ENCODE measurements at places on chromosomes 4 and X.
A peak's percentile ranks its signal among the peaks of the same experiment; 100 is the strongest.

- DNase-seq = no peak
Measured at GRCh38 chr4:24582235-24582832, 2.0 kb downstream of the DHX15 start.

GRCh38 chrX:65406532-65406931 lies 128.1 kb downstream of the LAS1L start:
- peak; percentile 6 for DNase-seq

GRCh38 chr4:174244441-174244840 lies 39.0 kb downstream of the FBXO8 start:
- DNase-seq = no peak

- no peak for DNase-seq
Measured at GRCh38 chr4:112173593-112174558, 28.6 kb downstream of the FAM241A start.

DNA sequence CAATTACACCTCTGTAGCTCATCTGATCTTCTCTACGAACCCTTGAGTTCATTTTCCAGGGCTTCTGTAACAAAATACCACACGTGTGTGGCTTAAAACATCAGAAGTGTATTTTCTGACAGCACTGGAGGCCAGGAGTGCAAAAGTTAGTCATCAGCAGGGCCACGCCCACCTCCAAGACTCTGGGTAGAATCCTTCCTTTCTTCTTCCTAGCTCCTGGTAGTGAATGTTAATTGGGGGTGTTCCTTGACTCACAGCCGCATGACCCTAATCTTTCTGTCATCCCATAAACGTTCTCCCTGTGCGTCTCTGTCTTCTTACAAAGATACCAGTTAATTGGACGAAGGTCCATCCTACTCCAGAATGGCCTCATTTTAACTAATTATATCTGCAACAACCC lies 115.0 kb downstream of the TRIML1 start:
- DNase-seq = no peak

DNA sequence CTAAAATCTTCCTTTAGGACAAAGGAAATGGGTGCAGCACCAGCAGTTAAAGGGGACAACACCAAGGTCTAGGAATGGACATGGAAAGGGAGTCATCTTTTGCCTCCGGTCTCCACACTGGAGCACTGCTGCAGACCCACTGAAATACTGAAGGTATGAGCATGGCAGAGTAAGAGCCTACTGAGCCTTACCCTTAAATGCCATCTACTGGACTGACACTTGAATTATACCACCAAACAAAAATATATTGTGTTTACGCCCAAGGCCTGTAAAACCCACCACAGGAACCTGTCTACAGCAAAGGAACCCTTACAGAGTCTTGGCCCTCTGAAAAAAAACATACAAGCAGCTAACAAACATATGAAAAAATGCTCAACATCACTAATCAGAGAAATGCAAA lies 443.4 kb downstream of the CCSER1 start:
- no peak for DNase-seq

DNA sequence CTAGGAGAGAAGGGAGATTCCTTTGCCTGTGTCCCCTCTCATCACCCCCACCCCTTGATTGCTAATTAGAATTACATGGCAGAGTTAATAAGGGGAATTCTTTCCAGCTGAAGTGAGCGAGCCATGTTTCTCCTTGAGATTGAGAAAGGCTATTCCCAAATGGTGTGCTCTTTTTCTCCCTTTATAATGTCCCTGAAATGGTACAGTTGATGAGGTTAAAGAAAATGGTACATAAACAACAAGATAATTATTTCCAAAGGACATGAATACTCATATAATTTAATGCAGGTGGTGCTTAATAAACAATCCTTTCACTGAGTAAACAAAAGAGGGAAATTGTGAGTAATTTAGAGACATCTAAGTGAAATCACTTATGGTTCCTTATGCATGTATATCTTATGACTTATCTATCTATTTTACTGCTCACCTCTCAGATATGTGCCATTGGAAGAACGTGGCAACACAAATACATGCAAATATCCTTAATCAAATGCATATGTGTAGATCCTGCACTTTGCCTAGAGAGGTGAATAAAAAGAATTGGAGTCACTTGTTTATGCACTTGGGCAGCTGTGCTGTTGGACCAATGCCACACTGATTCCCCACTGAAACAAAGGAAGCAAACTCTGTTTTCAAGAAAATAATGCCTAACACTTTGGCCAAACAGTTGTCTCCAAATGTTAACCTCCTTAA lies 106.6 kb upstream of the WDR44 start:
- DNase-seq = no peak

DNA sequence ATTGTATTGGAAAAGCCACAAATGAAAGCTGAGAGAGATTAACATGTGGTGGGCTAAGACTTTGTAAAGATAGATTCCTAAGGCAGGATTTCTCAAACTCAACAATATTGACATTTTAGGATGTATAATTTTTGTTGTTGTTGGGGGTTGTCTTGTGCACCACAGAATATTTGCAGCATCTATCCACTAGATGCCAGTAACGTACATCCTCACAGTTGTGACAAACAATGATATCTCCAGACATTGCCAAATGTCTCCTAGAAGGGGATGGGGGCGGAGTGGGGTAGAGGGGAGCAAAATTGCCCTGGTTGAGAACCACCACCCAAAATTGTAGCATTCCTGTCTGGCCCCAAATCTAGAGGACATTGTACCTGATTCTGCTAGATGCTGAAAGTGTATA lies 14.7 kb upstream of the CBR4 start:
- DNase-seq = peak; percentile 47

- DNase-seq = peak; percentile 65
Measured at GRCh38 chr4:138910914-138911336, 104.7 kb upstream of the NOCT start.

- no peak for DNase-seq
Measured at GRCh38 chr4:135244696-135245095, 1043.1 kb upstream of the PABPC4L start.

DNA sequence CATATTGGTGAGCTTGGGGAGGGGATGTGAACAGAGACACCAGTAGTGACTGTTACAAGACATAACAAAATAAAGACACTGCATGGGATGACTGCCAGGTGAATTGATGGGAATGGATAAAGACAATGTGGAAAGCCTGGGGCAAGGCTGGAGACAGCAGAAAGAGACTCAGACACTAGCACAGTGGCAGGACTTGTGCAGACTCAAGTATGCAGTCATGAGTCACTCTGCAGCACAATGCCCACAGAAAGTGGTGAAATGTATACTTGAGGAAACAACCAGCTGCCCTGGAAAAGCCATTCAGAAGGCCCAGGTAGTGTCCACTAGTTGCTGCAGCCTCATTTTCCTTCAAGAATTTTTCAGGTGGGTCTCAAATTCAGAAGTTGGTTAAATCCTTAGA lies 452.3 kb downstream of the MID1IP1 start:
- no peak for DNase-seq

- DNase-seq = no peak
Measured at GRCh38 chr4:108336076-108336475, 167.3 kb upstream of the LEF1 start.

DNA sequence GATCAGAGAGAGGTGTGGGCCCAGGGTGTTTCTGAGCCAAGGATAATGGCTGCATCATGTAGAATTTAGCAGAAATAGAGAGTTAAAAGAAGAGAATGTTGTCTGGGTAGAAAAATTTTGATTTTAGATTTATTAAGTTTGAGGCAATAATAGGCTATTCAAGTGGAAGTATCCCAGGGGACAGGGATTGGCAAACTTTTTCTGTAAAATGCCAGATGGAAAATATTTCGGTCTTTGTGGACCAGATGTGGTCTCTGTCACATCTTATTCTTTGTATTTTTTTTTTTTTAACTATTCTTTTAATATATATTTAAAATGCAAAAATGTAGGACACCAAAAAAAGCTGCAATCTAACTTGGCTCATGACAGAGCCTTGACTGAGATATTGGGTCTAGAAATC lies 33.1 kb downstream of the IL15 start:
- no peak for DNase-seq

- DNase-seq = no peak
Measured at GRCh38 chr4:80811406-80811805, 219.1 kb upstream of the BMP3 start.

DNA sequence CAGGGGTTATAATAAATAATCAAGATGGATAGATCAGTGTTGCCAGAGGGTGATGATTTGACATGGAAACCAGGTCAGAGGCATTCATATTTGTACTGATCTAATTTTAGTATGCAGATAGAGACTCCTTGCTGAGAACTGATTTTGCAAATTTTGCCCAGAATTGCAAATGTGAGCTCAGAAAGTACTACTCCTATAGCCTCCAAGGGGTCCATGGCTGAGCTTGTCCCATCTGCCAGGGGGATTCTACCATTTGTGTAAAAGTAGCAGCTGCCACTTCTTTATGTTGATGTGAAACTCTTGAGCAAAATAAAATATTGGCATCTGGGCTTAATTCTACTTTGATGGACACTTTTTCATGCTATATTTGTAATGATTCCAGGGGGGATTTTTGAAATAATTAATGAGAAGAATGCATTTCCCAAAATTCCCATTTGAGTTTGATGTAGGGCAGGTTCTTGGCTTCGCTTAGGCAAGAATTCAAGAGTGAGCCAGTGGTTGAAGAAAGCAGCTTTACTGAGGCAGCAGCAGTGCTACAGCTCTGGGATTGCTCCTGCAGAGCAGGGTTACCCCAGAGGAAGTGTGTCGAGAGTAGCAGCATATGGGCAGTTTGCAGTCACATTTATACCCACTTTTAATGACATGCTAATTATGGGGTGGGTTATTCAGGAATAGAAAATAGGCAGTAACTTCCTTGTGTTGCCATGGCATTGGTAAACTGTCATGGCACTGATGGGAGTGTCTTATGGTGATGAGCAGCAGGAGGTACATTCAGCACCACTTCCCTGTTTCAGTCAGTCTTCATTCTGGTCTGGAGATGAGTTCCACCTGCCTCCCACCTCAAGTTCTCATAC lies 38.7 kb upstream of the DCLK2 start:
- DNase-seq = no peak

DNA sequence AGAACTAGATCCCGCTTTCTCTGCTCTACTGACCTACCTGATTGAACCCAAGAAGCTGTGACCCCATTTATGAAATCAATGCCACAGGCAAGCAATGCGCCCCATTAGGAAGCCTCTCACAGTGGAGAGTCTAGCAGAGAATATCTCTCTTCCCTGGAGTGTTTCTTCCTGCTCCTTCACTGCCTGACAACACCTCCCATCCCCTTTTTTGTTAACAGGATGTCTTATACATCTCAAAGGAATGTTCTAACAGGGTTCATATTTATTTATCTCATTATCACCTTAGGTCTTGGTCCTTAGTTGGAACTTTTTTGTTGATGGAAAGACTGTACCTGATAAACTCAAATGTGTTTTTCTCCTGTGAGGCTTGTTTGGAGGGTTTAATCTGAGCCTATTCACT lies 35.5 kb downstream of the SLIT2 start:
- no peak for DNase-seq

- DNase-seq = no peak
Measured at GRCh38 chr4:4667622-4668081, 125.8 kb upstream of the STX18 start.

GRCh38 chr4:156578005-156578404 lies 393.6 kb downstream of the PDGFC start:
- no peak for DNase-seq

DNA sequence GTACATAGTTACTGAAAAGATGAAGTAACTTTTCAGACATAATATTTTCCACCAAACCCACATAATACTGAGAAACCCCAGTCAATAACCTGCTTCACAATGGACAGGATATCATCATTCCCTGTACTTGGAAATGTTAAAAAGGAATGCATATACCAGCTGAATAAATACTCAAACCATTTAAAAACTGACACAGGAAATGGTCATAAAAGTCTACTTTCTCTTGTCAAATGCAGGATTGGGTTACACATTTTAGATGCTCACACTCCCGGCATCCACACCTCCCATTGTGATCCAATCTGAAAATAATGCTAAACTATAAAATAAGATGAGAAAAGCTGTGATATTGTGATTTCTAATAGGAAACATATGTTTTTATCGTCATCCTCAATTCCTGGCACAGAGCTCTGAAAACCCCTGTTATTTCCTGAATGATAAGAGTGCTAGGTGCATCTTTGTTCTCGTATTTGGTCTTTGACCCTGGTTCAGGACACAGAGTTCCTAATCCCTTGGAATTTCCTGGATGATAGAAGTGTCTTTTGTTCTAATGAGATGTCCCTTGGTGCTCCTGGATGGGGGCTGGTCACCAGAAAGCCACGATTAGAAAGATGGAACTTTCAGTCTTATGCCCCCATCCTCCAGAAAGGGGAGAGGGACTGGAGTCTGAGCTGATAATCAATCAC lies 821.3 kb downstream of the TRIML1 start:
- no peak for DNase-seq

GRCh38 chrX:19769467-19769866 lies 117.9 kb downstream of the SH3KBP1 start:
- no peak for DNase-seq

DNA sequence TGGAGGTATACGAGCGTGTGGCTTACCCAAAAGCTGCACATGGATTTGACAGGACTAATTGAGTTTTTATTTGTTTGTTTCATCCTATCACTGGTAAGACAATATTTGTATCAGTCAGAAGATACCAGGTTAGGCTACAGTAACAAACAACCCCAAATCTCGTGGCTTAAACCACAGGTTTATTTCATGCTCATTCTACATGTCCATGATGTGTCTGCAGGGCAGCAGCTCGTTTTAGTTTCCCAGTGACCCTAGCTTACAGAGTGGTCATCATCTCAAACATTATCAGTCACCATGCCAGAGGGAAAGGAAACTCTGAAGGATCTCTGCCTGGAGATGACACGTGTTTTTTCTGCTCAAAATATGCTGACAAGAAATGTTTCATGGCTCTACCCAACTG lies 108.3 kb downstream of the SHROOM3 start:
- DNase-seq = no peak

- peak; percentile 15 for DNase-seq
Measured at GRCh38 chrX:21883258-21883657, 27.5 kb downstream of the YY2 start.

GRCh38 chr4:75729836-75730235 lies 5.5 kb downstream of the USO1 start:
- no peak for DNase-seq

DNA sequence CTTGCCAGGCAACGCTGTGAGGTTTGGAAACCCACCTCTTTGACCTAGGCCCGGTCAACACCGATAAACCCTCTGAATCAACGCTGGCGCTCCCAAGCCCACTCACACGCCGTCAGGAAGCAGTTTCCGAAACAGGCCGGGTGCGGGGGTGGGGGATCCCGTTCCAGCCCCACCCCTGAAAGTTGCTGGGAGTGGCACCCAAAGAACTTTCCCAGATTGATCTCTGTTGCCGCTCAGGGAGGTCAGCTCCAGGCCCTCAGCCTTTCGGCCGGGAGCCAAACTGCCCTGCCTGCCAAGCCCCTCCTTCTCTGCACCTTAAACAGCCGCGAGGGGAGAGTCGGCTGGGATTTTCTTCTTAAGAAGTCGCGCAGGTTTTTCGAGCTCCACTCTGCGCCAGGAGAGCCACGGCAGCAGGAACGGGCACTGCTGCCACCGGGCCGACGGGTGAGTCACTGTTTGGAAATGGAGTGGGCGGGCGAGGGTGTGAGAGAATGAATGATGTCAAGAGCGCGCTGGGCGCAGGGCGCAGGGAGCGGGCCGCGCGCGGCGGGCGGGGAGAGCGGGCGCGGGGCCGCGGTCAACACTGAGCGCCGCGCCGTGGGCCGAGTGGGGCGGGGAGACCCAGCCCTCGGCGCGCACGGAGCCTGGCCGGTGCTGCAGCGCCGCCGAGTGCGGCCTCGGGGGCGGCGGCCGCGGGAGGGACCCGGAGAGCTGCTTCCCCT lies at the start of gene SGMS2:
SGMS2 (plus strand) TSS at position 583 of the 722 bp plus-strand sequence. CDS start 70,622 bp downstream, outside the sequence.
- peak; percentile 39 for DNase-seq

All from putamen (tissue), 1 donor.